ENCODE measurements at places on chromosomes 7 and 10.
A peak's percentile ranks its signal among the peaks of the same experiment; 100 is the strongest.

DNA sequence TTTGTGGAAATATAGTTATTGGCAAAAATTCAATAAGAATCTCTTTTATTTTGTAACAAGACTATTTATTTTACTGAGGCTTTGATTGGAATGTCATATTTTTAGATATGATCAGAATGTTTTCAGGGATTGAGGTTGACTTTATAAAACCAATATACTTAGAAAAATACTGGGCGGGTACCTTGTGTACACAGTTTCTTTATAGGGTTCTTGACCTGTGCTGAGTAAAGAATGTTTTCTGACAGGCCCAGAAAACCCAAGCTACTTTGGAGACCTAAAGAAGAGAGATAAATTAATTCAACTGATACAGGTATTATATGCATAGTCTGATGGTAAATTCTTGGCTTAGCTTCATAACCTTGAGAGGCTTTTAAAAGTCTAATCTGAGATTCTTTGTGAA, 23.9 kb upstream of the SPAM1 start:
- no peak for DNase-seq

DNA sequence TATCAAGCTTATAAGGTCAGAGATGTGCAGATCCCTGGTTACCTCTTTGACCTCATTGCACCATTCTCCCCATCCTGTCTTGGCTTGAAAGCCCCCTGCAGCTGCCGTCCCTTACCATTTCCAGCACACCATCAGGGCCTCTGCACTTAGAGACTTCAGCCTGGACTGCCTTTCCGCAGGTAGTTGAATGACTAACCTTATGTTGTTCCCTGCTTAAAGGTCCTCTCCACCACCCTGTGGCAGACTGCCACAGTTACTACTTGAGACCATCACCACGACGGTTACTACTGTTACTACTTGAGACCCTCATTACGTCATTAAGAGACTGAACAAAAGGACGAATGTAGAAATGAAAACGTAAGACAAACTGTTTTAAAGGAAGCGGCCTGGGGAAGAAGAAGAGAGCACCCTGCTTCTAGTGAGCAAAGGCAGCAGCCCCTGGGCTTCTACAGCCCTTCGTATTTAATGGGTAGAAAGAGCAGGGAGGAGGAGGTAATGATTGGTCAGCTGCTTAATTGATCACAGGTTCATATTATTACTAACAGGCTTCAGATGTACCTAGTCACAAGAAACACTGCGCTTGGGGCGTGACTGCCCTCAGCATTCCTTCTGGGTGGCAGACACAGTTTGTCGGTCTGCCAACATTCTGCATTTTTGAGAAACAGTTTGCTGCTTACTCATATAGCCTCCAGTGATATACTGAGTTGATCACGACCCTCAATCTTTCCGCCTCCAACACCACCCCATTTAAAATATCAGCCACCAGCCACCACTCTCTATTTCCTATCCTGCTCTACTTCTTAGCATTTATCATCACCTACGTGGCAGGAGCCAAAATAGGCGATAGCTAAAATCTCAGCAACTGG, 74.1 kb upstream of the PARD3 start:
- peak; percentile 32 for DNase-seq

- no peak for DNase-seq
Measured at GRCh38 chr10:60409202-60409601, 19.5 kb upstream of the ANK3 start.

DNA sequence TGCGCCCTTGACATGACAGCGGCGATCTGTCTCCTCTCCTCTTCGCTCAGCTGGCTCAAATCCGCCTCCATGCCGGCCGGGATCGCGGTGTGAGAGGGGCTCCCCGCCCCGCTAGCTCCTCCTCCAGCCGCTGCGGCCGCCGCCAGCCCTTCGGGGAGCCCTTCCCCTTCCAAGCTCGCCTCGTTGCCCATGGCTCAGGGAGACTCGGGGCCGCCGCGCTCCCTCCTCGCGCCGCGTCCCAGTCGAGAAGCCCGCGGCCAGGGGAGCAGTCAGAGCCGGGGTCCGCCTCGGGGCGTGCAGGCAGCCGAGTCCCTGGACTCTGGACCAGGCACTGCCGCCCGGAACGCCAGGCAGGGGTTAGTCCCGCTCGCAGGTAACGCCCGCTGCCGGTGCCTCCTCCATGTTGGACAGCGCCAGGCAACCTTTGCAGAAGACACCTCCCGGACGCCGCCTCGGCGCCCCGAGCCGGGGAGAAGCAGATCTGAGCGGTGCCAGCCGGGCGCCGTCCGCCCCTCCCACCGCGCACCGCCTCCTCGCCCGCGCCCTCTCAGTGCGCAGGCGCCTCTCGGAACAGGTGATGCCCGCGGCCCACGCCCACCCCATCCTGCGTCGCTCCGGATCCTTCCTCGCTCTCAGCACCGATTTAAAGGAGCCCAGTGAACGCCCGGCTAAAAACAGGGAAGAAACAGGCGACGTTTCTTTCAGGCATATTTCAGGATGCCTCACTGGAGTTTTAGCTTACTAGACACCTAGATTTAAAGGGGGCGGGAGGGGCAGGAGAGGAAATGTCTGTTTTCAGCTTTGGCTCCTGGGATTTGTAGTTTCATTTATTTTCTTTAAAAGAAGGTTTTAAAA, at the start of gene PCLO:
Gene PCLO (minus strand): TSS at position 483 of the 855 bp plus-strand sequence. CDS start 292 bp downstream, at position 191.
- DNase-seq: peak; percentile 56

DNA sequence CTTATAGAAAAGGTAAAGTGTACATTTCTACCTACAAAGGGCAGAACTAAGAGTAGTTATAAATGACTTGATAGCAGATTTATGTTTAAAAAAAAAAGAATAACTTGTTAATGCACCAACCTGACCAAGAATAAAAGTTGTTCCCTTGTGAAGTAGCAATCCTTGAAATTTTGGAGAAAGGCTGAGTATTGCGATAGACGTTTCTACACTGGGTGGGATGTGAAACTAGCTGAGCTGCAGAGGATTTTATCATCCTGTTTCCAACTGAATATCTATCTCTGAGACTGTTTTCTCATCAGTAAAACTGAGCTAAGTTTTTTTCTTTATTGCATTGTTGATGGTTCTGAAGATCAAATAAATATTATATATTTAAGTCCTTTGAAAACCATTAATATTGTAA, 14.6 kb downstream of the MDFIC start:
- DNase-seq: no peak

DNA sequence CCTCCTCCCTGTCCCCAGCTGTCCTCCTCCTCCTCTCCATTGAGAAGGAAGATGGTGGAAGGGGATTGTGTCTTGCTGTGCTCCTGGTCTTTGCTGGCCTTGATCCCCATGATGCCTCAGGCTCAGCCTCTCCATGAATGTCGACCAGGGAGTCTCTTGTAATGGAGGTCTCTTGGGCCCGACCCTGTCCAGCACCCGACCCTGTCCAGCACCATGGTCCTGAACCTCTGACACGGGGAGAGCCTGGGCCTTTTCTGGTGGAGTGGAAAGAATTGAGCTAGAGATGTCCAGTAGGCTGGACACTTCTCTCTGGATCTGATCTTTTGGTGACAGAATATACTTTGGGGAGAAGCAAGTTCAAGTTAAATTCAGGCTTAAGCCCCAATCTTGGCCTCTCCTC, 42.3 kb upstream of the HMX3 start:
- no peak for DNase-seq

DNA sequence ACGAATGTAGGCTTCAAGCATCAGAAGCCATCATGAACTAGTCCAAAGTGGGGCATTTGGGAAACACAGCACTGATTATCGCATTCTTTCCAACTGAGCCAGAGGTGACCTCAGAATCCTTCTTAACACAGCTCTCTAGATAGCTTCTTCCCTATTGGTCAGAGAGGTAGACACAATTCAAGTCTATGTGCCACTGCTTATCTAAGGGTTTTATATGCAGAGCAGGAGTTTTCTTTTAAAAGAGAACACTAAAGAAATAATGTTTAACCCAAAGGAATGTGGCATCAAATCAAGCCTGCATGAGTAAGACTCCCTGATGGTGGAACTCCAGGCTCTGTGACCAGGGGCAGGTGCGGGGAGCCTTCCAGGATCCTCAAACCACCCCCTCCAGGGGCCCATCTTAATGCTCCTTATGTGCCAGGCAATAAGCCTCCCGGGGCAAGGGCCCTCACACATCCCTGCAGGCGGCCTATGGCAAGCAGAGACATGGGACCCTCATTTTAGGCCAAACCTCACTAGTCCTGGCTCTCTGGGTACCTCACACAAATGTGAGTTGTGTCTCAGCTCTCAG, 13.8 kb downstream of the HSPA12A start:
- peak; percentile 92 for DNase-seq

DNA sequence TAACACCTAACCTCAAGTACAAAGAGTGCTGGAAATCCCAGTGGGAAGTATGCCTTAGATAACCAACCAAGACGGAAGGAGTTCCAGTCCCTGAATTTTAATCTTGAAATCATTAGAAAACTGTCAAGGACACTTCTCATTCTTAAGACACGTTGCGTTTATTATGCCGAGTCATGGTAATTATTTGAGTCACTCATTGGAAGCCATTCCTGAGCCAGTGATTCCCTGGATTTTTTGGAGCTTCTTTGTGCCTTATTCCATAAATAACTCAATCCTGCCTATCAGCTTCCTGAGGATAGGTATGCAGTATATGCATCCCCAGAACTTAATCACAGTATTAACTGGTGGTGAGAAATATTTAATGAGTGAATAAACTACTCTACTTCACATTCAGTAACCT, 77.4 kb downstream of the PPP1R17 start:
- no peak for DNase-seq

DNA sequence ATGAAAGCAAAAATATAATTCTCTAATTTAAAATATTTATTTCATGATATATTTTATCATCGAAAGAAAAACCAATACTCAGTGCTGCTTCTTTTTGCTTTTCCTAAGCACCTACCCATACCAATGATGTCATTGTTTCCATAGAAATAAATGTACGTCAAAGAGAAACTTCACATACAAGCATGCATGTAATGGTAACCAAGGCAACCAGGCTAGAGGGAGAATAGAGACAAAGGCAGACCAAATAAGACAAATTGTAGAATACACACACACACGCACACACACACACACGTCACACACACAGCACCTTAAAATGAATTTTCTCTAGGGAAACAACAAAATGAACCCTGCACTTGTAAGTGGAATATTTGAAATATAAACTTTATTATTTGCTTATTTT, 75.5 kb downstream of the MACC1 start:
- DNase-seq: peak; percentile 73

DNA sequence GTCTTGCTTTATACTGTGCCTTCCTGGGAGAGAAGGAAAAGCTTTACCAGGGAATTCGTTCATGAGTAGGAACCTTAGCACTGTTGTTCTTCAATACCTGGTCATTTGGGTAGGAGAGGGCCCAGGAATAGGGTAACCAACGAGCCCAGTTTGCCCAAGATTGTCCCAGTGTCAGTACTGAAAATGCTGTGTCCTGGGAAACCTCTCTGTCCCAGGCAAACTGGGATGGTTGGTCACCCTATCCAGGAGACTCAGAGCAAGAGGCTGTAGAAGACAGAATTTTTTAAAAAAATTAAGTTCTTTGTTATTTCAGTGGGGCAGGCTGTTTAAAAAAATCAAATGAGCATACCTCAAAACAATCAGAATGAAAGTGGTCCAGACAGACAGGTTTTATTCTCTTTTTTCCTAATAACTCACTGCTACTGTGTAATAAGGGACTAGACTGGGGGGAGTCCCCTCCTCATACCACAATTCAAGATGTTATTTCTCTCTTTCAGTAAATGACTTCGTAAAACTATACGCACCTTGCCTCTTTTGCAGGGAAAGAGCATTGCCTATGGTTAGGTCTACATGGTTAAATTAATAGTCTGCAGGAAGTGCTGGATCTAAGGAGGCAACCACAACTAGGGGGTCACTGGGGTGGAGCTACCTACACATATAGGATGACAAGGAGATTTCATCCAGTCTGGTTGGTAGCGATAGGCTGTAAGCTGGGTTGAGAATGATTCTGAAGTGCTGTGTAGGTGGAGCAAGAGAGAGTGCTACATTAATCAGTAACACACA, 41.1 kb upstream of the FAM133B start:
- DNase-seq: no peak

DNA sequence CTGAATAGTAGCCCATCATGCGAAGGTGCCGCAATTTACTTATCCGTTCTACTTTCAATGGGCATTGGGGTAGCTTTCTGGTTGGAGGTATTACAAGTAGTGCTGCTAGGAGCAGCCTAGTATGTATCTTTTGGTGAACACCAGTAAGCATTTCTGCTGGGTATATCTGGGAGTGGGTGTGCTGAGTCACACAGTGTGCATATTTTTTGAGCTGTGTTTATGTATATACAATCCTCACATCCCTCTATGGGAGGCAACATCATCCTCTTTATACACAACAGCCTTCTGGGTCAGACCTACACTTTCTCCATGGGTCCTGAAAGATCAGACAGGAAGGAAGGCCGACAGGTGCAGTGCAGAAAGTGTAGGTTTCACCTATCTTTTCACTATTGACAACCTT, 36.3 kb downstream of the PYROXD2 start:
- peak; percentile 51 for DNase-seq

DNA sequence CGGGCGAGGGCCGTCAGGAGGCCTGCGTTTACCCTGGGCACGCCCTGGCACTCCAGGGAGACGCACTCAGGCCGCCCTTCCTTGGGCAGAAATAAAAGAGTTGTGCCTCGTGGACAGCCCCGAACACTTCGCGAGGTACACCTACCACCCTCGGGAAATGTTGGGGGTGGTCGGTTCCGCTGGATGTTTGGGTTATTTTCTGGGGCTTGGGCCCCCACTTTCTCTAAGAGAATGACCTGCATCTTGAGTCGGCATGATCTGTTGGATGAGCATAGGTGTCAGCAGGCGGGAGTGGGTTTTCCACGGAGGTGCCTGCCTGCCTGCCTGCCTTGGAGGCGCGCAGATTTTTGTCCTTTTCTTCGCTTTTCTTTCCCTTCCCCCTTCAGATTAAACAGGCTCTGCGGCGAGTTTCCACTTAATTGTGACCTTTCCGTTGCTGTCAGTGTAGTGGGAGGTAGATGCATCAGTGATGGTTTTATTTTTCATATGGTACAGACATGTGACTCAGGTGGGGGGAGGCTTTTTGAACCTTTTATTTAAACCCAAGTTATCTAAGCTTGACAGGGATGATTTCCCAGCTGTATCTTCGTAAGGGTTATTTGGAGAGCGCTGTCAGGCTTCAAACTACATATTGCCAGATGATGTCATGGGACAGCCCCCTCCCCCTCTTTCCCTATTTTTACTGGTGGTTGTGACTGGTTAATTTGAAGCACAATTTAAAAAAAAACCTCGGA, 661 bp downstream of the HECTD2 start:
- DNase-seq: peak; percentile 62
